Activated CD4-positive, alpha-beta T cell treated with anti-CD3 and anti-CD28 coated beads, Interleukin-2, amount 10 ng/mL, durations not matched to agents 7 days and 5 days (primary cell): ENCODE measurements at places on chromosomes 16 and 17. TPM values are rescaled to one million over a fixed set of nuclear protein-coding genes. Genes with fewer than 3 reads are reported as not detected.

TMUB2 gene
- 36.6 TPM for total RNA-seq

NOTUM gene
- total RNA-seq = 0.55 TPM

UBALD2 gene
- 399 TPM for total RNA-seq

TRAP1 gene
- total RNA-seq = 99.5 TPM

HCFC1R1 gene
- total RNA-seq = 44.1 TPM

SDK2 gene
- 10.5 TPM for total RNA-seq

ST6GALNAC1 gene
- total RNA-seq = 2.1 TPM

DNAH9 gene
- not detected for total RNA-seq

CSF3 gene
- total RNA-seq = not detected
